ENCODE measurements at places on chromosomes 3 and 15.

GRCh38 chr3:190424478-190425439 lies 24.9 kb downstream of the TMEM207 start:
- DNase-seq: peak; percentile 26

- no peak for DNase-seq
These were observed 19.3 kb upstream of the NTRK3 start for GRCh38 chr15:88275804-88276203.

DNA sequence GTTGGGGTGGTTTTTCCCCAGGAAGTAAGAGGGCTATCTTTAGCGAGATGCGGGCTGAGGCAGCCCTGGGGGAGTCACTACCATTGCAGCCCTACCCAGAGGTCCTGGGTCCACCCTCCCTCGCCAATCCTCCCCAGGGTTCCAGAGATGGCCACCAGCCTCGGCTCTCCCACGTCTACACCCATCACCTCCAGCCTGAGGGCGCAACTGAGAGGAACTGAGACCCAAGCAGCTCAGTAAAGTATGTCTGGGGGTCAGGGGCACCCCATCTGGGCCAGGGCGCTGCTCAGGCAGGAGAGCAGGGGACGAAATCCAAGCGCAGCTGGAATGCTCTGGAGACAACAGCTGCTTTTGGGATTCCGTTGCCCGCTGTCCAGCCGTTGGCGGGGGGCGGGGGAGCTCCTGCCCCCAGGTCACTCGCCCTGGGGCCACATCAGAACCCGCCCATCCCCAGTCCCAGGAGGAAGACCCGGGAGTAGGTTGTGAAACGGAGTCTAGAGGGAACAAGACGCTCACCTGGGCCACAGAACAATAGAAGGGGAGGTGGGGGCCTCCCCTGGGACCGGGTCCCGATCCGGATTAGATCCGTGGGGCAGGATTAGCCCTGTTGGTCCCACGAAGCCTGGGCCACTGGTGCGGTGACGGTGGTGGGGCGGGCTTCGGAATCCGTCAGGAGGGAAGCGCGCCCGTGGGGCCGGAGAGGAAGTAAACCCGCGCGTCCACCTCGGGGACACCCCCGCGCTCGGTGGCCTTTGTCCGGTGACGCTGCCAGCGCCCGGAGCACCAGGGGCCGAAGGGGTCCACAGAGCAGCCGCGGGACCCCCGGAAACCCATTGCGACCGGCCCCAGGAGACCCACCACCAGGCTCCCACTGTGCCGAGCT lies 1.4 kb upstream of the NDUFAF3 start:
- no peak for DNase-seq

- DNase-seq: no peak
These were observed 194.8 kb upstream of the DPH6 start for GRCh38 chr15:35740761-35741160.

GRCh38 chr3:126514161-126514560 lies 3.4 kb downstream of the UROC1 start:
- DNase-seq: no peak

DNA sequence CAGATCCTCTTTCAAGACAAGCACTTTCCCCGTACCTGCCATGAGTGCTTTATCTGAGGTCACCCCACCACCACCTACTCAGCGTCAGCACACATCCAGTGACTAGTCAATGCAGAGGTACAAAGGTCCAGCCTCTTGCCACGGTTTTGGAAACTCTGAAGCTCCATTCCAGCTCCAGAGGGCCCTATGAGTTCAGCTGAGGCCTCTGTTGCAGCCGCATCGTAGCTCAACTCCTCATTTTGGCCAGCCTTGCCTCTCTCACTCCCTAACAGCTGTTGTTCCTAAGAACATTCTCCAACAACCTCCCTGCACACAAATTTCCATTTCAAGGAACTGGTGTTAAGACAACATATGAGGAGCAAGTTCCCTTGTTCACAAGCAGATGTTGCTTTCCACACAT lies 405.1 kb upstream of the PROK2 start:
- no peak for DNase-seq

- DNase-seq: no peak
These were observed 138.3 kb upstream of the TPM1 start for GRCh38 chr15:62904041-62904910.

- DNase-seq: no peak
These were observed 7.5 kb downstream of the RFX7 start for GRCh38 chr15:56236197-56236596.

DNA sequence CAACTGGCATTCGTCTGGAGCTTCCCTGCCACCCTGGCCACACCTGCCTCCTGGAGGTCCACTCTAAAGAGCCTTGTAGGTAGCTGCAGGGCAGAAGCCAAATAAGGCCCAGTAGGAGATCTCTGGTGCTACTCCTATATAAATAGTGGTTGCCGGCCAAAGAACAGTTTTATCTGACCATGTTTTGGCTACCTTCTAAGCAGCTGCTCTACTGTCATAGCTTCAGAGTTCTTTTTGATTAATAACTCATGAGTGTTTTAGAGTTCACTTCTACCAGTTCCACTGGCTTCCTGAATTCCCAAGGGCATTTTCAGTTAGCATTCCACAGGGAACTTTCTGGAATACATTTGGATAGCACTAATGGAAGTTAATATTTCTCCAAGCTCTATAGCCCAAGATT lies 154.6 kb downstream of the B3GALNT1 start:
- DNase-seq: no peak

GRCh38 chr3:34106879-34107278 lies 308.4 kb downstream of the PDCD6IP start:
- no peak for DNase-seq

DNA sequence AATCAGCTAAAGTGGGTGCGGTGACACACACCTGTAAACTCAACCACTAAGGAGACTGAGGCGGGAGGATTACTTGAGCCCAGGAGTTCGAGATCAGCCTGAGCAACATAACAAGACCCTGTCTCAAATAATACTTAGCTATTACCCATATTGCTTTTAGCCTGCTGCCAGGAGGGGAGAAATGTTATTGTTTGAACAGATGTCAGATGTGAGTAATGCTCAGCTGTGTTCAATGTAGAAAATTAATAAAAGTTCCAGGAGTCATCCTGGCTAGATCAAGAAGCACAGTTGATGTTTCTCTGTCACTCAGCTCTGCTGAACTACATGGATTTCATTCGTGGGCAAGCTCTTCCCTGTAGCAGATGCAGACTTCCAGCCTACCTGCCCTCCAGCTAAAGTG lies 22.2 kb downstream of the LSM3 start:
- no peak for DNase-seq

- no peak for DNase-seq
These were observed at the start of gene TRIM69 for GRCh38 chr15:44736181-44736765. Gene TRIM69, plus strand, starts transcription at chr15:44736528. Its CDS starts 177 bp downstream, at chr15:44736705.

- no peak for DNase-seq
These were observed 182.9 kb upstream of the RORA start for GRCh38 chr15:61411902-61412510.

DNA sequence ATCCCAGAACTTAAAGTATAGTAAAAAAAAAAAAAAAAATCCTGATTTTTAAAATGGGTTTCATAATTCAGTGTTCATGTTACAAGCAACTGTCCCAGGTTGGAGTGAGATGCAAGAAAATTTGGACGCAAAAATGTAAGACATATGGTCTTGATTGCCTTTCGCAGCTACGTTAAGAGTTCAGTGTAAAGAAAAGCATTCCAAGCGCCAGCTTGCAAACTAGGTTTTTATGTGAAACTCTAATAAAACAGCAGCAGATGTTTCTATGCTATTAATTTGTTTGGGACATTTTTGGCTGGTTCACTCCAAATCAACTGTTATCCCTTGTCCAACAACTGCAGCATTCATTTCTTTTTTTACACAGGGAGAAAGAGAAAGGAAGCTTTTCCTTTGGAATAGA lies 957.8 kb downstream of the ROBO1 start:
- no peak for DNase-seq

DNA sequence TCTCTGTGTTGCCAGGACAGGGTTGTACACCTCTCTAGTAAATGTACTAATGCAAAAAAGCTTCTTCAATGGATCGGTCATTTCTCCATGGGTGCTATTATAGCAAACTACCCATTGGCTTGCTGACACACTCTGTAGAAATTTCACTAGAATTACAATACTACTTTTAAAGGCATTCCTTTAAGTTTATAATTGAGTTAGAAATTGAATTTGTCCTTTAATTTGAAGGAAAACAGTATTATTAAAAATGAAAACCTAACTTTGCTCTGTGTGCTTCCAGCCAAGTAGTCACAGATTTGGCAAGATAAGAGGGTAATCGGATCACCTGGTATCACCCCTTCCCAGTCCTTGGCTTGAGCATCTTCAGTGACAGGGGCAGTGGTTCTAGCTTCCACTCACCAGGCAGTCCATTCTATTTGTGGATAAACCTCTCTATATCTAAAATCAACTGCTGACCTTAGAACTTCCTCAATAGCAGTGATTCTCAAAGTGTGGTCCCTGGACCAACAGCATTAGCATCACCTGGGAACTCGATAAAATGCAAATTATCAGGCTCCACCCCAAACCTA lies 93.2 kb downstream of the GHSR start:
- DNase-seq: no peak

DNA sequence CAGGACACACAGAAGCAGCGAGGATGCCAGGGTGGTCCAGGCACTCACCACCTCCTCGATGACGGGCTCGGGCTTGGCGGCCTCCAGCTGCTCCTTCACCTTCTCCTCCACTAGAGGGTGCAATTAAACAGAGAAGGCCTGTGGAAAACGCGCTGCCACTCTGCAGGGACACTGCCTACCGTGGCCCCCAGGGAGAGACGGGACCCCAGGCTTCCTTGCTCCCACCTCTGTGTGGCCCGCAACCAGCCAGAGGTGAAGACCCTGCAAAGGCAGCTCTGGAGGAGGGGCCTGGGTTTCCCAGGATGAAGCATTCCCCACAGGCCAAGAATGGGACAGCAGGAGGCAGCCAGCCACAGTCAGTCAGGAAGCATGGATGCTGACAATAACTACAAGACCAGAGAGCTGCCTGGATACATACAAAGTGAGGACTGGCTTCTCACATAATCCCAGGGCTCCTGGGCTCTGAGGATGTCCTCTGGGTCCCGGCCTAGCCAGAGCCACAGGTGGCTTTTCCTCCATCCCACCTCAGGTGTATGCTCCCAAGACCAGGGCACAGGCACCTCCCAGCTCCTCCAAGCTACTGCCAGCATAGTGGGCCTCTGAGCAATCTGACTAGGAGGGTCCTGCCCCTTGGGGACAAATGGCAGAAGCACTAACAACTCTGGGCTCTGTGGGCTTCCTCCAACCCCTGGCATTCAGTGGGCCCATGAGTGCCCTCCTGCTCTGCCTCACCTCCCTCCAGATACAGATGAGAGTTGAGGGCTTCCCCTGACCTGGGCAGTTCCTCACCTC lies 46.2 kb downstream of the PTH1R start:
- DNase-seq: no peak

GRCh38 chr3:42749025-42749752 lies 23.9 kb downstream of the CCDC13 start:
- DNase-seq: no peak

GRCh38 chr15:77503764-77504163 lies 83.1 kb downstream of the HMG20A start:
- DNase-seq: no peak

DNA sequence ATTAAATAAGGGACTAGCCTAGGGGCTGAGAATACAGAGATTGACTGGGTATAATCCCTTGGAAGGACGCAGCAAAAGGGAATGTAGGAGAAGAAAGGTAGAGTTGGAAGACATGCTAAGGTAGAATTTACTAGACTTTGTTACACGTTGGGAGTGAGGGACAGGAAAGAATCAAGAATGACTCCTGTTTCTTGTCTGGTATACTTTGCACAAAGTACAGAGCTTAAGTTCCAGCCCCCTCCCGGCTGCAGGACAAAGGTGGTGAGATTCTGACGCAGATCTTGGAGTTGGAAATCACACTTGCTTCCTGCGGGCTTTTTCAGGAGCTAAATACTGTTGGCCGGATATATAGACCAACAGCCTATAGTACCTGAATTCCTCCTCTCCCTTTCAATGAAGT lies 895 bp downstream of the HYKK start:
- no peak for DNase-seq

GRCh38 chr3:178078953-178079352 lies 457.3 kb upstream of the KCNMB2 start:
- no peak for DNase-seq

DNA sequence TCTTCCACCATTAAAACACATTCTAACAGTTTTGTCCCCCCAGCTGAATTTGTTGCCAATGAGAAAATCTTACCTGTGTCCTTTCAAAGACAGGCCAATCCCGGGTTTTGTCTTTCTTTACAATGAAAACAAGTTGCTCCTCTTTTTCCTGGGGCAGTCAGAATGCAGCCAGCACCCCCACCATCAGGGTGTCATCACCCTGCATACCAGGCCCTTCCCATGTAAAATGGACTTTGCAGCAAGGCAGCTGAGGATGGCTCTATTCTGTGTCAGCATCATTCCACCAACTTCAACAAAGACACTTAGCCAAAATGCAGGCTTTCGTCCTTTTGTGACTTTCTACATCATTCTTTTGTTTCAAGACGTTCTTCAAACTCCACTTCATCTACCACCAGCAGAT lies 490.9 kb downstream of the OCA2 start:
- DNase-seq: no peak

DNA sequence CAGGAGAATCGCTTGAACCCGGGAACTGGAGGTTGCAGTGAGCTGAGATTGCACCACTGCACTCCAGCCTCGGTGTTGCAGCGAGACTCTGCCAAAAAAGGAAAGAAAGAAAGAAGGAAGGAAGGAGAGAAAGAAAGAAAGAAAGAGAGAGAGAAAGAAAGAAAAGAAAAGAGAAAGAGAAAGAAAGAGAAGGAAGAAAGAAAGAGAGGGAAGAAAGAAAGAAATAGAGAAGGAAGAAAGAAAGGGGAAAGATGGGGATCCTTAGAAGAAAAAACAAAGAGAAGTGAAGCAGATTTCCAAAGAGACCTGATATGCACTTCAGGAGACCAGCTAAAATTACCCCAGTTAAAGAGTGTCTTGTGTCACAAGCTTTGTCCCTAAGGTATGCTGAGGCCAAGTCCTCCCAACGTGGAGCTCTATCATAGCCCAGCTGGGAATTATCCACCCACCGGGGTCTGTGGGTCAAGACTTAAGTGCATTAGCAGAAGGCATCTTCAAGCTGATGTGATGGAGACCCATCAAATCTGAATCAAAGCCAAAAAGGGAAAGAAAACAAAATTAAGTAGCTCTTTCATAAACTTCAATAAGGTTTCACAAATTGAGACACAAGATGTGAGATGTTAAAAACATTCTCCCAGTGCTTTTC lies 17.8 kb upstream of the AKAP13 start:
- DNase-seq: no peak

DNA sequence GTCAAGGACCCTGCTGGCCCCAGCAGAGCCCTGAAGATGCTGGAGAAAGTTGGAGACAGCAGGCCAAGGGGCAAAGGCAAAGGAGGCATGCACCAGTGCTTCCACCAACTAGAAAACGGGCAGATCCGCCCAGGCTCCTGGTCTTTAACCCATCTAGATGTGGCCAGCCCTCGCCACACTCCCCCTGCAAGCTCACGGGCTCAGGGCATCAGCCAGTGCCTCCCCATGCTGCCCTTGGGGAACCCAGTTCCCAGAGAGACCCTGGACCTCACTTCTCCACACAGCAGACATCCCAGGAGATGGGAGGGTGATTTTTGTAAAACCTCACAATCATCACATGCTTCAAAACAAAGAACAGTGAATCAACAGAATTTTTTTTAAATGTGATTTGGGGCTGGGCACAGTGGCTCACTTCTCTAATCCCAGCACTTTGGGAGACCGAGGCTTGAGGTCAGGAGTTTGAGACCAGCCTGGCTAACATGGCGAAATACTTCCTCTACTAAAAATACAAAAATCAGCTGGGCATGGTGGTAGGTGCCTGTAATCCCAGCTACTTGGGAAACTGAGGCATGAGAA lies 24.5 kb downstream of the CYFIP1 start:
- no peak for DNase-seq
